Muscle of leg (tissue), 16 donors: ENCODE measurements at places on chromosomes 2 and 18. TPM values are rescaled to one million over a fixed set of nuclear protein-coding genes. Genes with fewer than 3 reads are reported as not detected.

- no peaks in the 10 kb centered on the region for H3K27me3 ChIP-seq
- DNase-seq, result no peak
- H3K36me3 ChIP-seq, result no peaks in the 10 kb centered on the region
- H3K4me1 ChIP-seq, result no peaks in the 10 kb centered on the region
These were observed 28.1 kb upstream of the INPP4A start for GRCh38 chr2:98416383-98417159.

The SERPINB10 gene
- total RNA-seq, result 0.04 TPM

GRCh38 chr2:31429759-31430438, 15.4 kb upstream of the XDH start:
- no peak overlapping the region for H3K4me3 ChIP-seq
- H3K27ac ChIP-seq, result no peak overlapping the region
- no peak for DNase-seq
- H3K4me1 ChIP-seq, result no peaks in the 10 kb centered on the region
- no peaks in the 10 kb centered on the region for H3K27me3 ChIP-seq

The FOXI3 gene
- total RNA-seq, result not detected

- H3K4me1 ChIP-seq, result no peaks in the 10 kb centered on the region
- H3K36me3 ChIP-seq, result no peaks in the 10 kb centered on the region
- no peak overlapping the region for H3K27ac ChIP-seq
These were observed 73.3 kb upstream of the FAM98A start for GRCh38 chr2:33672389-33672788.

GRCh38 chr2:236874866-236875481, 210.7 kb upstream of the COPS8 start:
- H3K27ac ChIP-seq, result no peak overlapping the region
- no peaks in the 10 kb centered on the region for H3K27me3 ChIP-seq
- DNase-seq, result no peak
- H3K4me1 ChIP-seq, result peaks cover 18% of the 10 kb centered on the region
- no peaks in the 10 kb centered on the region for H3K36me3 ChIP-seq

GRCh38 chr2:63300835-63301234, 250.2 kb downstream of the OTX1 start:
- no peak for DNase-seq
- H3K27ac ChIP-seq, result no peak overlapping the region
- no peaks in the 10 kb centered on the region for H3K4me1 ChIP-seq

DNA sequence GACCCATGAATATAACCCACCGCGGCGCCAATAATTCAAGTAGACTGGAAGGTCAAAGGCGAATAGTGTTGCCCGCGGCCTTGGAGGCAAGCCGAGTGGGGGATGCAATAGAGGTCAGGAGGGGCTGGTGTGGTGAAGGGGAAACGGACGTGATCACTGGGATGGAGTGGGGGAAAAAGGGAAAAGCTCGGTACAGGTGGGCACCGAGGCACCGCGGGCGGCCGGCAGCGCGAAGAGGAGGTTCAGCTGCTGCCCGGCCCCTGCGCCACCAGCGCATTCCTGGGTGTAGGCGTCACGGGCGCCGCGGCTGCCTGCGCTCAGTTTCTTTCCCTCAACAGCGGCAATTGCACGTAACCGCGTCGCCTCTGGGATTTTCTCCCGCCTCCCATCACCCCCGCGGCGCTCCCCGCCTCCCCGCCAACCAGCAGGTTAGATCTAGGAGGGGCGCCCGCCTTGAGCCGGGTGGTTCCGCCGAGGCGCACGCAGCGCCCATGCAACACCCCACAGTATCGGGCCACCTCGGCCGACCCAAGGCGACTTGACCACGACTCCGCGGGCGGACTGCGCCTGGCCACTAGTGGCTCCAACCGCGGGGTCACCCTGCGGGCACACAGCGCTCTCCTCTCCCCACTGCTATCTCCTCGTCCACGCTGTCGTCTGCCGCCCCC, 1.5 kb downstream of the RND3 start:
- H3K4me1 ChIP-seq, result peaks cover 15% of the 10 kb centered on the region
- peak overlapping the region; percentile 94 for H3K4me3 ChIP-seq
- H3K27me3 ChIP-seq, result peaks cover 3% of the 10 kb centered on the region
- H3K27ac ChIP-seq, result peak overlapping the region; percentile 96
- H3K36me3 ChIP-seq, result peaks cover 2% of the 10 kb centered on the region

The CFC1 gene
- not detected for total RNA-seq

The OTX1 gene
- not detected for total RNA-seq

GRCh38 chr18:29406996-29407395, 1230.1 kb upstream of the CDH2 start:
- no peaks in the 10 kb centered on the region for H3K27me3 ChIP-seq
- no peak overlapping the region for H3K4me3 ChIP-seq
- H3K4me1 ChIP-seq, result no peaks in the 10 kb centered on the region

GRCh38 chr2:223532712-223533111, 69.4 kb downstream of the SCG2 start:
- no peak overlapping the region for H3K4me3 ChIP-seq

The DPP10 gene
- 0.27 TPM for total RNA-seq

DNA sequence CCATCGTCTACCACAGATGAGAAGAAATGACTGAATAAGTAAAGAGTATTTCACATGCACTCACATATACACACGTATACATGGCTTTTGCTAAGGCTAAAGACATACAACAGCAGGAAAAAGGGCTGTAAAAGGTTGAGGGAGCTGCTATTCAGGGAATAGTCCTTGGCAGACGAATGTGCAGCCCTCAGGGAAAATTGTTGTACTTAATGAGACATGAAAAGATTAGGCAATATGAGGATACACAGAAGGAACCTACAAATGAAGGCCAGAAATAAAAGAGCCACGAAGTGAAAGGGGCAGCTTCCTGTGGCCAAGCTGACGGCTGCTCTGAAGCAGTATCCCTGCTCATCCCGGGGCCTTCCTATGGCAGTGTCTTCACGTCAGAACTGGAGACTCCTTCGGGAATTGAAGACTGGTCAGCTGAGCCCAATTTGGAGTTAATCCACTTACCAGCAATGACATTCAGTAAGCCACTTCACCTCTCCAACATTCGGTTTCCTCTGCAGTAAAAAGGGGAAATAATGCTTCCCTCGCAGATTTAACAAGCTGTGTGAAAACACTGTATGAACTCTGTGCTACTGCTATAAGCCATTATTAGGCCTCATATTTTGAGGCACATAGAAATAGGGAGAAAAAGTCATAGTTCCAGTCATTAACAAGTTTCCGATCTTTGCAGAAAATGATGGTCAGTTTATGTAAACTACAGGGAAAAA, 221.8 kb downstream of the STK39 start:
- H3K4me1 ChIP-seq, result no peaks in the 10 kb centered on the region
- peak; percentile 15 for DNase-seq
- no peak overlapping the region for H3K27ac ChIP-seq
- H3K36me3 ChIP-seq, result no peaks in the 10 kb centered on the region

DNA sequence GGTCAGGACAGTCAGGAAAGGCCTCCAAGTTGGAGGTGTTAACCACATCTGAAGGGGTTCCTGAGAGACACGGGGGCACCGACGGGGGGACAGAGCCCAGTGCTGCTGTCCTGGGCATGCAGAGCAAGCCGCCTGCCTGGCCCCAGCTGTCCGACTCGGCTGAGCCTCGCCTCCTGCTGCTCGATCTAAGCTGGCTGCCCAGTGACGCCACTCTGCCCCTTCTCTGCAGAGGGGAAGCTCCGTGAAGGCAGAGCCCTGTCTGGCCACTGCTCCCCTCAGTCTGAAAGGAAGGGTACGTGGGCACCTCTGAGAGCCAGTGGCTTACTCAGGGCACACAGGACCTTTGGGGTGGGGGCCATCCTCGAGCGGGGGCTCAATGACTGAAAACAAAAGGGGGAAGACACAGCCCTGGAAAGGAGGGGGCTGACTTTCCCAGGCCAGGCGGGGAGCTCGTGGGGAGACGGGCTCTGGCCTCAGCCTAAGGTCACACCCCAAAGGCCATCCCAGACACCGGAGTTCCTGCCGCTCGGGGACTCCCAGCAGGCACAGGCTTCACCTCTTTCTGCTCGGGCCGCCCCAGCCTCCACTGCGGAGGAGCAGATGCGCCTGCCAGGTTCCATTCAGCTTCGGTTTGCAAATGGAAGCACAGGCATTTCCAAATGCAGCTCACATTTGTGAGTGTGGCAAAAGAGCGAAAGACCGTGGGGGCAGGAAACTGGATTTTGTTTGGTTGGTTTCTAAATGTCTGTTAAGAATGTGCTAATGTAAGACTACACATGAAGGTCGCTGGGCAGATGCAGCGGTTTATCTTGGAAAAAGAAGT, 136.9 kb downstream of the HDAC4 start:
- peak overlapping the region; percentile 49 for H3K27ac ChIP-seq
- no peak for DNase-seq
- H3K4me3 ChIP-seq, result no peak overlapping the region
- H3K27me3 ChIP-seq, result no peaks in the 10 kb centered on the region
- peaks cover 66% of the 10 kb centered on the region for H3K4me1 ChIP-seq

DNA sequence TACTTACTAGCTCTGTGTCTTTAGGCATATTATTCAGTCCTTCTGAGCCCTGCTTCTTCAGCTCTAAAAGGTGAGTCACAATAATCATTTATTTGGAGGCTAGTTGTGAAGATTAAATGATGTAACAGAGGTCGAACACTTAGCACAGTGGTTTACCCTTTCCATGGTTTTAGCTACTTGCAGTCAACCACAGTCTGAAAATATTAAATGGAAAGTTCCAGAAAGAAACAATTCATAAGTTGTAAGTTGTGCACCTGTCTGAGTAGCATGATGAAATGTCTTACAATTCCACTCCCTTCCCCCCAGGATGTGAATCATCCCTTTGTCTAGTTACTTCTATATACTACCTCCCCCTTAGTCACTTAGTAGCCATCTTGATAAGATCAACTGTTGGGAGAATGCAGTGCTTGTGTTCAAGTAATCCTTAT, 217.6 kb upstream of the THUMPD2 start:
- no peak for DNase-seq
- no peaks in the 10 kb centered on the region for H3K27me3 ChIP-seq
- H3K36me3 ChIP-seq, result no peaks in the 10 kb centered on the region
- no peak overlapping the region for H3K4me3 ChIP-seq
- no peaks in the 10 kb centered on the region for H3K4me1 ChIP-seq
- H3K27ac ChIP-seq, result no peak overlapping the region

The PMAIP1 gene
- total RNA-seq, result 27.4 TPM

GRCh38 chr2:225031599-225031998, 10.7 kb downstream of the DOCK10 start:
- DNase-seq, result no peak
- H3K4me1 ChIP-seq, result no peaks in the 10 kb centered on the region
- H3K27me3 ChIP-seq, result no peaks in the 10 kb centered on the region
- no peak overlapping the region for H3K27ac ChIP-seq

The IL1A gene
- not detected for total RNA-seq

- H3K4me1 ChIP-seq, result peaks cover under 1% of the 10 kb centered on the region
- DNase-seq, result no peak
- no peaks in the 10 kb centered on the region for H3K27me3 ChIP-seq
- no peak overlapping the region for H3K4me3 ChIP-seq
- H3K27ac ChIP-seq, result no peak overlapping the region
These were observed 57.5 kb downstream of the DTNA start for GRCh38 chr18:34767601-34768027.

GRCh38 chr2:65427532-65427931, 4.9 kb downstream of the SPRED2 start:
- no peaks in the 10 kb centered on the region for H3K36me3 ChIP-seq
- no peaks in the 10 kb centered on the region for H3K27me3 ChIP-seq
- H3K4me1 ChIP-seq, result peaks cover 8% of the 10 kb centered on the region
- no peak overlapping the region for H3K27ac ChIP-seq
- no peak overlapping the region for H3K4me3 ChIP-seq

- H3K27me3 ChIP-seq, result no peaks in the 10 kb centered on the region
- no peaks in the 10 kb centered on the region for H3K4me1 ChIP-seq
- no peaks in the 10 kb centered on the region for H3K36me3 ChIP-seq
These were observed 266.8 kb upstream of the LYPD1 start for GRCh38 chr2:132936791-132937190.

The POTEJ gene
- total RNA-seq, result 0.04 TPM

DNA sequence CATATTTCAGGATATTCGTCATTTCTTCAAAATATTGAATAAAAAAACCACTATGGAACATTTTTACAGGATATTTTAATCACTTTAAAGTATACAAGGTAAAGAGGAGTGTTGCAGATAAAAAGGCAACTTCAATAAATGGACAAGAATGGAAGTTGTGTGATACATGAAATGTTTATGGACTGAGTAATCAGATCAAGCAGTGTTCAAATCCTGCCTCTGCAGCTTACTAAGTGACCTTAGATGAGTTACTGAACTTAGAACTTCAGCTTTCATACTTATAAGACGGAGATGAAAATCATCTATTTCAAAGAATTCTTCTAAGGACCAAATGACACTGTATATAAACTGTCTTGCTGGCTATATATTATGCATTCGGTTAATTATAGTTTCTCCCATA, 87.2 kb downstream of the LNPK start:
- H3K36me3 ChIP-seq, result no peaks in the 10 kb centered on the region
- H3K27ac ChIP-seq, result no peak overlapping the region
- no peaks in the 10 kb centered on the region for H3K4me1 ChIP-seq
- no peak overlapping the region for H3K4me3 ChIP-seq

The SATB2 gene
- total RNA-seq, result 1.2 TPM

- H3K36me3 ChIP-seq, result peaks cover 4% of the 10 kb centered on the region
- peaks cover 11% of the 10 kb centered on the region for H3K4me1 ChIP-seq
- peaks cover 20% of the 10 kb centered on the region for H3K27me3 ChIP-seq
These were observed 453 bp upstream of the ANTXR1 start for GRCh38 chr2:69012310-69013141.

- H3K27ac ChIP-seq, result no peak overlapping the region
- DNase-seq, result no peak
- H3K36me3 ChIP-seq, result no peaks in the 10 kb centered on the region
- H3K4me1 ChIP-seq, result no peaks in the 10 kb centered on the region
- H3K27me3 ChIP-seq, result no peaks in the 10 kb centered on the region
- H3K4me3 ChIP-seq, result no peak overlapping the region
These were observed 11.1 kb upstream of the CABYR start for GRCh38 chr18:24127735-24128134.

The SP3 gene
- total RNA-seq, result 109 TPM

DNA sequence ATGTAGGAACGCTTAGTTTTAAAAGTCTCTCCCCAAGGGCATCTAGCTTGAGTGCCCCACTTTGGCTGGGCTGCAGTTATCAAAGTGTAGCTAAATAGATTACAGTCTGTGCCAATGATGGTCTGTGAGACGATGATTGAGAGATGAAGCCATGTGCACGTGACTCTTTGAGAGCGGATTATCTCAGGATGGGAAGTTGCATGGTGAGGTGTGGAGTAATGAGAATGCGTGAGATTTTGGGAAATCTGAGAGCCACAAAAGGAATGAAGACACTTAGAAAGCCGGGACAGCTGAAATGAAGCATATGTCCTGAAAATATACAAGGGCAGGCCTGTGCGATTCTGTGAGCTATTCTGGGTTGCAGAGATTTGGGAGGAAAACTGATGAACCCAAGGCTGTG, 370.0 kb downstream of the TGIF1 start:
- H3K27me3 ChIP-seq, result no peaks in the 10 kb centered on the region
- H3K4me3 ChIP-seq, result no peak overlapping the region
- H3K27ac ChIP-seq, result no peak overlapping the region
- DNase-seq, result no peak
- H3K36me3 ChIP-seq, result no peaks in the 10 kb centered on the region

DNA sequence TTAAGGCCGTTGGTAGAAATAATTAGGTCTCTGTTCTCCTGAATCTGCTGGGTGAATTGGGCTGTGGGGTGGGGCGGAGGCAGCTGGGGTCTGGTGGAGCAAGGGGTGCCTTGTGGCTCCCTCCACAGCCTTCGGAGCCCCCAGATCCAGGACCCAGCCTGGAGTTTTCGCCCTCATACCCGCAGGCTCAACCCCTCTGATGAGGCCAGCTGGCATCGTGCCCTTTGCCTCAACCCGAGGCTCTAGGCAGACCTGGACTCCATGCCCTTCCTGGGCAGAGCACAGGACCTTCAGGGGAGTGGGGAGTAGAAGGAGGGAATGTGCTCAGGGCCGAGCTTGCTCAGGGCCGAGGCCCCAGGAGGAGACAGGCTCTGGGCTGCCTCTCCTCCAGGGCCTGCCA, 50.3 kb upstream of the SMAD7 start:
- H3K36me3 ChIP-seq, result no peaks in the 10 kb centered on the region
- H3K4me1 ChIP-seq, result peaks cover 23% of the 10 kb centered on the region

The HRH4 gene
- total RNA-seq, result 0.09 TPM
